ENCODE measurements at places on chromosomes 16 and 17.

- DNase-seq, result no peak
These were observed 3.8 kb upstream of the DEF8 start for GRCh38 chr16:89944773-89945172.

DNA sequence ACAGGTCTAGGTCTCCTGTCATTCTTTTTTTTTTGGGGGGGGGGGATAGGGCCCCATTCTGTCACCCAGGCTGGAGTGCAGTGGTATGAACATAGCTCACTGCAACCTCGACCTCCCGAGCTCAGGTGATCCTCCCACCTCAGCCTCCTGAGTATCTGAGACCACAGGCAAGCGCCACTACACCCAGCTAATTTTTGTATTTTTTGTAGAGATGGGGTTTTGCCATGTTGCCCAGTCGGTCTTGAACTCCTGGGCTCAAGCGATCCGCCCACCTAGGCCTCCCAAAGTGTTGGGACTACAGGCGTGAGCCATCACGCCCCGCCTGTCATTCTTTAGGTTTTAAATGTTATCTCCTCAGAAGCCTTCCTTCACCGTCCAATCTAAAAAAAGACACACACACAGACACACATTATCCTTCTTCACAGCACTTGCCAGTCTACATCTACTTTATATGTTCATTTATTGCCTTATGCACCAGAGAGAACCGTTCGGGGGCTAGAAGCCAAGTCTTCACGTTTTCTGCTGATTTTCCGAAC, 694 bp downstream of the MRPL27 start:
- no peak for DNase-seq

- no peak for DNase-seq
These were observed 555 bp downstream of the HDAC5 start for GRCh38 chr17:44122816-44123355.

GRCh38 chr16:31224092-31224955, 7.4 kb upstream of the PYDC1 start:
- DNase-seq, result no peak

DNA sequence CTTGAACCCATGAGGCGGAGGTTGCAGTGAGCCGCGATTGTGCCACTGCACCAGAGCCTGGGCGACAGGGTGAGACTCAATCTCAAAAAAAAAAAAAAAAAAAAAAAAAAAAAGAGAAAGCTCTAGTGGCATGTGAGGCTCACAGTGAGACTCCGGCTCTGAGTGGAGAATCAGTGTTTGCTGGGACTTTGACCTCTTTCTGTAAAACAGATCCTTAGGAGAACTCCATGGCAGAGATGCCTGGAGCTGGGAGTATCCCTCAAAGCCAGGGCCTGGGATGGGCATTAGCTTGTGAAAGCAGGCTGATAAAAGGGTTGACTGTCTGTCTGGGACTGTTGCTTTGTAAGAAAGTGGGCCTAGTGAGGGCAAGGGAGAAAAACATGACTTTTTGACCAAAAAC, 46.4 kb downstream of the ZNF207 start:
- DNase-seq, result no peak

- DNase-seq, result no peak
These were observed 12.3 kb upstream of the NLRC3 start for GRCh38 chr16:3589441-3589921.

- no peak for DNase-seq
These were observed 7.7 kb upstream of the ARHGAP23 start for GRCh38 chr17:38420518-38420917.

DNA sequence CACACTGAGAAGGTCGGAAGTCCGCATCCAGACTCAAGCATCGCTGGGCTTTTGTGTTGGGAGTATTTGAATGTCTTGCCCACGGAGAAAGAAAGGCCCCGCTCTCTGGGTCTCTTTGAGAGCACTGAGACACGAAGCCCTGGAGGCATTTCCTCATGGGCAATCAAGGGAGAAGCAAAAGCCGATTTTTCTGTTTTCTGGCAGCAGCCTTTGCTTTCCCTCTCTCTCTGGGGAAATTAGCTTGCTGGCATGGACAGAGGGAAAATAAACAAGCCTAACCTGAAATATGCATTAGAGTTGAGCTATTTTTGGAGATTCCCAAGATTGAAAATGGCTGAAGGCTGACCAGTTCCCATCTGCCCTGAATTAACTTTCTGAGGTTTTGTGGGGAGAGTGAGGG, 238.7 kb downstream of the HAPSTR1 start:
- DNase-seq, result no peak

DNA sequence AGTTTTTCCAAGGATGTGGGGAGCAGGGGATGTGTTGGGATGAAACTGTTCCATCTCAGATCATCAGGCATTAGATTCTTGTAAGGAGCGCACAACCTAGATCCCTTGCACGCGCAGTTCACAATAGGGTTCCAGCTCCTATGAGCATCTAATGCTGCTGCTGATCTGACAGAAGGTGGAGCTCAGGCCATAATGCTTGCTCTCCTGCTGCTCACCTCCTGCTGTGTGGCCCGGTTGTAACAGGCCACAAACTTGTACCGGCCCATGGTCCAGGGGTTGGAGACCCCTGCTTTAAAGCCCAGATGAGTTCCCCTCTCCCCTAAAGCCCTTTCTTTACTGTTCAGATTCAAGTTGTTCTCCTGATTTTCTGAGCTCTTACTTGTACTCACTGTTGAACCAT, 44.8 kb downstream of the RNF135 start:
- DNase-seq, result no peak

GRCh38 chr16:85172455-85173145, 60.3 kb upstream of the CIBAR2 start:
- DNase-seq, result peak; percentile 12

GRCh38 chr17:56111706-56112485, 41.4 kb upstream of the ANKFN1 start:
- no peak for DNase-seq

DNA sequence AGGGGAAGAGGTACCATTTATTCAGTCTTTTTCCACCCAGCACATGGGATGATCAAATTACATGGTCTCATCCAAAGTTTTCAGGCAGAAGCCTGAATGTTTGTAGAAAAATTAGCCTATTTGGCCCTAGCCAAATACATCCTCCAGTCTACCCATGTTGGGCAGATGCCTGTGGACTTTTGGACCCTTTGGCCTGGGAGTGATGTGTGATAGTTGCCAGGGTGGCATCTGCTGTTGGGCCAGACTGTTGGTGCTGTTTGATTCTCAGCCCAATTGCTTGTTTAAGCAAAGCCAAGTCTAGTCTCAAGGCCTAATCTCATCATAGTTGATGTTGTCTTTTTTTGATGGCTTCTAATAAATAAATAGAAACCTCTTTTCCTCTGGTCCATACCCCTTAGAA, 419.0 kb downstream of the CDH13 start:
- no peak for DNase-seq

GRCh38 chr17:50187751-50188530, 13.5 kb downstream of the COL1A1 start:
- DNase-seq, result no peak

DNA sequence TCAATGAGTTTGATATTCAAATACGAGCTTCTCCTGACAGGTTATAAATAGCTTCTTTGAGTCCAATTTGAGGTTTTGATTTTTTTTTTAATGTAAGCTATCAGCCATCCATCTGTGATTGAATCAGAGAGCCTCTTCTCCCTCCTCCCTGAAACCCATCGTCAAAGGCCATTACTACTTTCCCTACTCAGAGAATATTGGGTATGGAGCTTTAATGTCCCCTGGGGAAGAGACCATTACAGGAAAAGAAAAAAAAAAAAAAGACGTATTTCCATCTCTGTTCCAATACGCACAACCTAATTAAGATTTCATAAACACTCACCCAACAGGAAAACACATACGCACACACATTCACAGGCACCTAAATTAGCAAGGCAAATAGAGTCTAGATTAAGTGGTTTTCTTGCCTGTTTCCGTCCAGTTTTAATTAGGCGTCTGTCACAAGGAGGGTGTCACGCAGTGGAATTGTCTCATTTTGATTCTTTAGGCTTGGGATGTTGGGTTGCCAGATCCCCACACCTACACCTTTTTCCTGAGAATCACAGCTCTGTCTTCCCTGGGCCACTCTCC, 194.3 kb upstream of the RPL38 start:
- DNase-seq, result no peak

DNA sequence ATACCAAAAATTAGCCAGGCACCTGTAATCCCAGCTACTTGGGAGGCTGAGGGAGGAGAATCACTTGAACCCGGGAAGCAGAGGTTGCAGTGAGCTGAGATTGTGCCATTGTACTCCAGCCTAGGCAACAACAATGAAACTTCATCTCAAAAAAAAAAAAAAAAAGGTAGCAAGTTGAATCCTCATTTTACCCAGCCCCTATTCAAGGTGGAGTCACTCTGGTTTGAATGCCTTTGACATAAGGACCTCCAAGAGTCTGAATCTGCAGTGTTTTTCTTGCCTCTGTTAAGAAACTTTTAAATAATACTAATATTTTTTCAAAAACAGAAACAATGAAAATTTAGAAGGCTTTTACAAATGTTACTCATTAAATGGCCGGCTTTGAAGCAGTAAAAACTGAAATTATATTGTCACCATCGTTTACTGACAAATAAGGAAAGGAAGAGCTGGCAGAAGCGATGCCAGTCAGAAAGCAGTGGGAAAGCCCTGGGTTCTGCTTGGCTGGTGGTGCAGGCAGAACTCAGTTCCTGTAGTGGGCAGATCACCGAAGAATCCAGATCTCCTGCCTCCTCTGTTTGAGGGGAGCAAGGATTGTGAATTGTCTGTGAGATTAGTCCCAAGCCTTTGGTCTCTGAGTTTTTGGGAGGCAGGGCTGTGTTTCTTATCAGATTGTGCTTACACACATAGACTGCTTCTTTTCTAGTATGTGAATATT, 99.7 kb upstream of the HAS3 start:
- no peak for DNase-seq

DNA sequence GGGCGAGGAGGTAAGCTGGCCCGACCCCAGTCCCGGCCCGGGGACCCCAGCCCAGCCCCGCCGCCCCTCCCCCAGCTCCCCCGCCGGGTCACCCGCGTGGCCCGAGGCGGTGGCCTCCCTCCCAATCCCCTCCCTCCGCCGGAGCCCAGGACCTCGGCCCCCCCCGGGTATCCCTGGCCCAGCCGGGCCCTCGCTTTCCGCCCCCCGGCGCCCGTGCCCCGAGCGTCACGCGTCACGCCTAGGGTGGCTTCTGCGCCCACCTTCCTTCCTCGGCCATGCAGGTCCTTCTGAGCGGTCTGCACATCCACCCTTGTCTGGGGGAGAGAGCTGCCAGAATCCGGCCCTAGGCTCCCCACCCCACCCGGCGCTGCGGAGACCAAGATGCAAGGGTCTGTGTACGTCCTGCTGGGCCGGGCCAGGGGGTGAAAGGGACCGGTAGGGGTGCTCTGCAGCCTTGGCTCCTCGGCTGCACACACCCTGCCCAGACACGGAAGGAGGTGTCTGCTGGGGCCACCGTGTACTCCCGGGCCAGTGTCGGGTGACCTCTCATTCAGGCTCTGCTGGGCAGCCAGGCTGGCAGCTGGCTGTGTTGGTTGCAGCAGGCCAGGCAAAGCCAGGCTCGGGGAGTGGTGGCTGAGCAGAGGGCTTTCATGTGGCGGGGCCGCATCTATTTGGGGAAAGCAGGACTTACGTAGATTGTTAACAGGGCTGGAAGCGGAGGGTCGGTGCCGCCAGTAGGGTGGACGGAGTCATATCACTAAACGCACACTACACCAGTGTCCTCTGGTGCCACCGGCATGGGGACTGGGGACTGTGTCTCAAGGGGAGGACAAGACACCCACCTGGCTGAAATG, 754 bp downstream of the RAB11FIP4 start:
- no peak for DNase-seq

Measured in bronchial epithelial cell (primary cell).